Activated T-cell treated with anti-CD3 and anti-CD28 coated beads, Interleukin-2, amount 50 U/mL, for 24 hours (primary cell): ENCODE measurements at places on chromosomes 7 and 10.
A peak's percentile ranks its signal among the peaks of the same experiment; 100 is the strongest.

GRCh38 chr10:45408421-45409319 is 34.7 kb downstream of the ALOX5 start:
- DNase-seq: no peak

DNA sequence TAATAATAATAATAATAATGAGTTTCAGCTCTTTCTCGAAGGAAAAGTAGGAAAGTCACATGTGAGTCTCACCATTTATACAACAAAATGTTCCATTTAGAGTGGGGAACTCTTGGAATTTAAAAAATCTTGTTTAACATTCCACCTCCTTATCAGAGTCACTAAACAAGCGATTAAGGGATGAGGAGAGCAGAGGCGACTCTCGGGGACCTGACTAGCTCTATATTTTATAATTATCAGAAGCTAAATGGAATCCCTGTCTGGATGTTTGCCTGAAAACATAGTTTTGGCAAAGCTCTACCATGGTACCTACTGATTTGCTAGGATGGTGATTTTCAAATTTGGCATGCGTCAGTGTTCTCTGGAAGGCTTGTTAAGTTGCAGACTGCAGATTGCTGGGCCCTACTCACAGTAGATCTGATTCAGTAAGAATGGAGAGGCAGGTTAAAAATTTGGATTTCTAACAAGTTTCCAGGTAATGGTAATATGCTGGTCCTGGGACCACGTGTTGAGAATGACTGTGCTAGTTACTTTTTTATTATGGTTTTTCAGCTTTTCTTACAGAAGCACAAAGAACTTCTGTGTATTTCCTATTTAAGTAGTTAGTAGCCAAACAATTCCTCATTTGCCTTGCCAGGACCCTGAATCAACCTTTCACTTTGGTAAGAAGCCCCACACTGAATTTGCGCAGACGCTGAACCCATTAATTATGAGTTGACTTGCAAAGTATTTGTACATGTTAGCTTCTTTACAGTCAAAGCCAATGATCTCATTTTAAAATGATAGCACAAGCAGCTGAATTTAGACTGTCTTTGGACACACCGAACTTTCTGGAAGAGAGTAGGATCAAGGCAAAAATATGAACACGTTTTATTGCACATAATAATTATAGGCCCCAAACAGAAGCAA is 39.5 kb downstream of the CPED1 start:
- DNase-seq: no peak

GRCh38 chr7:98562381-98562823 is 54.7 kb upstream of the NPTX2 start:
- no peak for DNase-seq

GRCh38 chr7:86955895-86956503 is 103.5 kb downstream of the ELAPOR2 start:
- DNase-seq: no peak

GRCh38 chr7:29793507-29793906 is 12.8 kb upstream of the WIPF3 start:
- no peak for DNase-seq

DNA sequence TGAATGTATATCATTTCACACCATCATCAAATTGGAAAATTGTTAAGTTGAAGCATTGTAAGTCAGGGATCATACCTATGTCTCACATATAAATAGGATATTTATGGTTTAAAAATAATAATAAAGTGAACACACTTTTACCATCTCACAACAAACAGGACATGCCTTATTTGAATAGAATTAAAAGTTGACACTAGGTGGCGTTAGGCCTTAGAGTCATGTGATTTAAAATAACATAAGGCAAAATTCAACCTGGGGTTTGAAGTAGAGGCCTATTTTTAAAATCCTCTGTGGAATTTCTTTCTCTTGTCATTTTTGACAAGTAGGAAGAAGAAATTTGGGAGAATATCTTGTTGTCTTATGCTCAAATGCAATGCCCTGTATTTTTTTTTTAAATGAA is 184.7 kb upstream of the PCDH15 start:
- DNase-seq: no peak

DNA sequence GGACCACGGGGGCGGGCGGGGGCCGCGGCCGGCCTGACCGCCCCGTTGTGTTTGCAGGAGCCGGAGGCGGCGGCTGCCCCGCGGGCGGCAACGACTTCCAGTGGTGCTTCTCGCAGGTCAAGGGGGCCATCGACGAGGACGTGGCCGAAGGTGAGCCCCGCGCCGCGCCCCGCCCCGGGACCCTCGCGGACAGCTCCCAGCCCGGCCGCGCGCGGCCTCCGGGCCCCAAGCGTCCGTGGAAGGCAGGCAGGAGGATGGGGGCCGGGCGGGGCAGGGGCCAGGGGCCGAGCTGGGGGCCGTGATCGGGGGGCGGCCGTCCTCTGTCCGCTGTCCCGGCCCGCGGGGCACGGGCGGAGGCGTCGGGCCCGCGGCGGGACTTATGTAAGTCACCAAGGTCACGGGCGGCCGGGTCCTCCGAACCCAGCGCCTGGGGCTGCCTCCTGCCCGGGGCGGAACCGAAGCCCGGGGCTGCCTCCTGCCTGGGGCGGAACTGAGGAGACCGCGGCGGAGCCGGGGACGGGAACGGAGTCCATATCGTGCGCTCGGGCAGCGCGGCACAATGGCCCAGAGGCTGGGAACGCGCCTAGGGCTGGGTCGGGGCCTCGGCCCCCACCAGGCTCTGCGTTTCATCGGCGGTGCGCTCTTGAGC is 497 bp downstream of the PPP2R2D start:
- DNase-seq: peak; percentile 71

DNA sequence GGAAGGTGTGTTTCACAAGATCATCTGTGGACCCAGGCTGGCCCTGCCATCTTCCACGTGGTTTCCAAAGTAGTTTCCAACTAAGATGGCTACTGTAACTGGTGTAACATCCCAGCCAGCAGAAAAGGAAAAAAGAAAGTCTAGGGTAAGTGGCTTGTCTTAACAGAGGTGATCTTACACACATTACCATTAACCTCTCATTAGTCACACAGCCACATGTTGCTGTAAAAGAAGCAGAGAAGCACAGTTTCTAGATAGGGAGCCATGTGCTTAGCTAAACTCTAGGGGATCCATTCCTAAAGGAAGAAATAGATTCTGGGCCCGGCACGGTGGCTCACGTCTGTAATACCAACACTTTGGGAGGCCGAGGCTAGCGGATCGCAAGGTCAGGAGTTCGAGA is 54.3 kb downstream of the ZNF438 start:
- DNase-seq: no peak

- DNase-seq: no peak
Measured at GRCh38 chr10:78197628-78198272, 164.1 kb downstream of the RPS24 start.

DNA sequence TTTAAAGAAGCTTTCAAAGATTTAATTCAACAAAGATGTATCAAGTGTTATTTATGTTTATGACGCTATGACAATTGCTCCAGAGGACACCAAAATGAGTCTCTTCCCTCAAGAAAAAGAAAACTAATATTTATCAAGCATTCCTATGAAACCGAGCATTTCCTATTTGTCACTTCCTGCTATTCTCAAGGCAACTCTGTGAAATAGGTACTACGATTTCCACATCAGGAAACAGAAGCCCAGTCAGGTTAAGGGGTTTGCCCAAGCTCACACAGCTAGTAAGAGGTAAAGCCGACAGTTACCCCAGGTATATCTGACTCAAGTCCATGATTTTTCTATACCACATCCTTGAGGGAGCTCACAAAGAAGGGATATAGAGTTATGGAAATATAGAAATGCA is 85.9 kb downstream of the TRIL start:
- no peak for DNase-seq

DNA sequence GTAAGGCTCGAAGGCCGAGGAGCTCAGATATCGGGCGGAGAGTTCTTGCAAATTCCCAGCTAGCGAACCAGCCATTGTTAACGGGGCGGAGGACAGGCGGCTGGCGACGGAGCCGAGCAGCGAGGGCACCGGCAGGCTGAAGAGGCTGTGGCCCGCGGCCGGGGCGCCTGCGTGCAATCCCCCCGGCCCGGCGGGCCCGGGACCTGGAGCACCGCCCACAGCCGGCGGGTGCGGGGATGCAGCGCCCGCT is 4.1 kb downstream of the VAX1 start:
- no peak for DNase-seq

DNA sequence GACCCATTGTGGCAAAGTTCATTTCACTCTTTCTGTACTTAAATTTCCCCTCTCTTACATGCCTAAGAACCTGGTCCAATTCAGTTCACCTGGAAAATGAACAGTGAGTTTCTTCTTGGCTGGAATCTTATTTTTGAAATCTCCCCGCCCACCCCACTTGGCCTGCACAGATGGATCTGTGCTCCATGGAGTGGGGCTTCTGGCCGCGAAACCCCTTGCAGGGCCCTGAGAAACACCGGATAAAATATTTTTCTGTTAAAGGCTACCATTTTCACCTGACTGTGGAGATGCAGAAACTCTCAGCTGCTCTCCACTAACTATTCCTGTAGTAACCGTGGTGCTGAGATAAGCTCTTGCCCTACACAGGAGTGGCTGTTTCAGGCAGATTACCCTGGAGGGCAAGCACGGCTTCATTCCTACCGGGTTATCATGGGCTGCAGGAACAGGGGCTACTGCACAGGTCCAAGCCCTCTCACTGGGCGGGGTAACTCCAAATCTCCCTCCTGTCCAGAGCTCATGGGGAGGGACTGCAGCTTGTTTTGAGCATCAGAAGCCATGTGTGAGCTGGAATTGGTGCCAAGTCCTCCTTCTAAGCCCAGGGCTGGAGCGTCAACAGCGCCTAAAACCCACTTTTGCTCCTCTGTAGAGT is 118.9 kb downstream of the PRPF18 start:
- DNase-seq: no peak

- peak; percentile 62 for DNase-seq
Measured at GRCh38 chr10:71771821-71772617, 1.3 kb downstream of the VSIR start.

- DNase-seq: no peak
Measured at GRCh38 chr7:5207131-5207530, 17.1 kb downstream of the WIPI2 start.

DNA sequence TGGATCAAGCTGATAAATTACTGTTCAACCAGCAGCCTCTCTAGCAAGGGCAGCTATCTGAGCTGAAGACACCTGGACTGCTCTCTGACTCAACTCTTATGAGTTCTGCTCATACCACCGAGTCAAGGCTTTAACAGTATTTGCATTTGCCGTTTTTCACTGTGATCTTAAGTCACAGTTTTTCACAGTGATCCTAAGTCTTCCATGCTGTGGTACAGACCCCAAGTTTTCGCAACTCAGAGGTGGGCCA is 31.3 kb downstream of the PIP4K2A start:
- DNase-seq: no peak

- no peak for DNase-seq
Measured at GRCh38 chr10:104921763-104922162, 280.7 kb downstream of the SORCS3 start.

- DNase-seq: no peak
Measured at GRCh38 chr10:69479240-69480067, 28.2 kb downstream of the TSPAN15 start.

DNA sequence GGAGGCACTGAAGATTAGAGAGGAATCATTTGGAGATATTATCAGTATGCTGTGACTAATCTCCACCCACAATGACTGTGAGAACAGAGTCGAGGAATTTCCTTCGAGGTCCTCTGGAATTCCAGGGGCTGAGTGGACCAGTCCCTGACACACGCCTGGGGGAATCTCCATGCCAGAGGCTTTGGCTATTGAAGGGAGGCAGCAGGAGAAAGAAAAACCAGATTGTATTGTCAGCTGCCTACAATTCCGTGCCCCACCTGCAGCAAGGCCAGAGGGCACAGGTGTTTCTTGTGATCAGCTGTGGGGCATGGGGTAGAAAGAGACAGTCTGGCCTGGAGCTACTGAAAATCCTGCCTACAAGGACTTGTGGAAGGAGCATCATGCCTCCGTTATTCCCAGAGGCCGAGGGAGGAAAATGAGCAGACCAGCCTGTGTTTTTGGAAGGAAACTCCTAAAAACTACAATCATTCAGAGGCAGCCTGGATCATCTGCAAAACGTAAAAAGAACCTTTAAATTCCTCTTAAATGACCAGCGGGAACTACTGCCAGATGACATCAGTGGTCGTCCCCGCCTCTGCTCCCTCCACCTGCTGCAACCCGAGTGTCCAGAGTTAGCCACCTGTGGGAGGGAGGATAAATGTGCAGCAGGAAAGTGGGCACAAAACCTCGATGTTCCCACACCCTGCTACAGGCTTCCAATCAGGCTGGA is 25.4 kb upstream of the ANK3 start:
- no peak for DNase-seq

GRCh38 chr7:151274936-151275812 is 26.7 kb upstream of the SMARCD3 start:
- DNase-seq: no peak

GRCh38 chr10:13238271-13239077 is 4.3 kb upstream of the UCMA start:
- no peak for DNase-seq

GRCh38 chr10:28722065-28722803 is 44.9 kb downstream of the BAMBI start:
- peak; percentile 34 for DNase-seq

DNA sequence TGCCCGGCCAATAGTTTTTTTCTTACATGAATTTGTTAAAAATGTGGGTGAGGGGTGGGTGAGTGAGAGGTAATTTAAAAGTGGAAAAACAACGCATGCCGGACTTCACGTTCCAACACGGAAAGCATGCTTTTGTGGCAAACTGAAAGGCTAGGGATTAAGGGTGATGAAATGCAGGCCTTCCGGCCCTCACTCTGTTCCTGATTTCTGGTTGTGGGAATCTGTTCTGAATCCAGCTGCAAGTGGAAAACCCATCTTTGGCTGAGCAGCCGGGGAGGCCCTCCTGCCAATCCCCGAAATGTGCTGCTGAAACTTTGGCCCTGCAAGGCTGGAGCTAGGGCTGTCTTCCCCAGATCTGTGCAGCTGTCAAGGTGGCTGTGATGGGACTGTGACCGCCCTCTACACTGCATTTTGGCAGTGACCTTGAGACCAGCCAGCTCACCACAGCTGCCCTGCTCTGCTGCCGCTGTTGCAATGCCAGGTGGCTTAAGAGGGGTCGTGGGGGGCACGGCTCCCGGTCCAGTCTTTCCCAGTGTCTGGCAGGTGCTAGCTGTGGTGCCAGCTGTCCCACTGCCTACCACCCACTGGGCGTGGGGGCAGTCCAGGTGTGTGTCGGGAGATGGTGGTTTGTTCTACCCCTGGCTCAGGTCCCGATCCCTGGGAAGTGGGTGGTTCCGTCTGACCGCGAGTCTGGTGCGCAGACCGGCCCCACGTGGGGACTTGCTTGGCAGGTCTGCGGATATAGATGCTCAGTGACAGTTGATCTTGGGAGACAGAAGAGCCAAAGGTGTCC is 39.0 kb downstream of the TET1 start:
- no peak for DNase-seq

DNA sequence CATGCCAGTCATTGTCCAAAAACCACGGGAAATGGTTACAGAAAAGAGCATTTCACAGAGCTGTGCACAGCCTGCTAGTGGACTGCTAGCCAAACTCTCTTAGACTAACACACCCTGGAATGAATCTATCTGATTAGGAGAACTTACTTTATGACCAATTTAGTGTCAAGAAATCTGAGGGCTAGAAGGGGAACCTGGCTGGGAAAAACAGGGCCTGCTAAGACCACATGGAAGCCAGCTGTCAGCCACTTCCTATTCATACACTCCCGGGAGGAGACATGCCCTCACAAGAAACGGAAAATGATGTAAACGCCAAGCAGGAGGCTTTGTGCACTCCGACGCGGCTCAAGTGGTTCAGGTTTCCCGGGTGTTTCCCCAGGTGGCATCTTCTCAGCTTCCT is 54.8 kb downstream of the MPP7 start:
- no peak for DNase-seq

- DNase-seq: no peak
Measured at GRCh38 chr10:33975481-33975880, 641.0 kb upstream of the NRP1 start.
